ENCODE measurements at places on chromosomes 2 and 18.

DNA sequence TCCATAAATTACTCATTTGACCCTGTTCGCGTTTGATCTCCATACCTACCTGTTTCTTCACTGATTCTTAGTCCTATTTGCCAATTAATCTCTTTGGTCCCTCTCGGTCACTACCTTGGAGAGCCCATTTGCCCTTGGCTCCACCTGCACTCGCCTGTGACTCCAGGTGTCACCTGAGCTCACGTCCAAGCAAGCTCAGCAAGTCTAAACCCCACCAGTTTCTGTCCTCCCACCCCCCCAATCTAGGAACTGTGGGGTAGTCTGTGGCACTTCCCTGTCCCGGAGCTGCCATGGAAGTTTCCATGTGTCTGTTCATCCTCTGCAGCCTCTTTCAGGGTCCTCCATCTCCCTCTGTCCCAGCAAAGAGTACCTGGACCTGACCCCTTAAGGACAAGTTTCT lies 68.1 kb upstream of the BCL2L11 start:
- no peak for DNase-seq

- DNase-seq = peak; percentile 14
Observed at GRCh38 chr2:99615247-99615771, 125.5 kb upstream of the REV1 start.

- DNase-seq = no peak
Observed at GRCh38 chr2:118431165-118431517, 342.9 kb downstream of the INSIG2 start.

DNA sequence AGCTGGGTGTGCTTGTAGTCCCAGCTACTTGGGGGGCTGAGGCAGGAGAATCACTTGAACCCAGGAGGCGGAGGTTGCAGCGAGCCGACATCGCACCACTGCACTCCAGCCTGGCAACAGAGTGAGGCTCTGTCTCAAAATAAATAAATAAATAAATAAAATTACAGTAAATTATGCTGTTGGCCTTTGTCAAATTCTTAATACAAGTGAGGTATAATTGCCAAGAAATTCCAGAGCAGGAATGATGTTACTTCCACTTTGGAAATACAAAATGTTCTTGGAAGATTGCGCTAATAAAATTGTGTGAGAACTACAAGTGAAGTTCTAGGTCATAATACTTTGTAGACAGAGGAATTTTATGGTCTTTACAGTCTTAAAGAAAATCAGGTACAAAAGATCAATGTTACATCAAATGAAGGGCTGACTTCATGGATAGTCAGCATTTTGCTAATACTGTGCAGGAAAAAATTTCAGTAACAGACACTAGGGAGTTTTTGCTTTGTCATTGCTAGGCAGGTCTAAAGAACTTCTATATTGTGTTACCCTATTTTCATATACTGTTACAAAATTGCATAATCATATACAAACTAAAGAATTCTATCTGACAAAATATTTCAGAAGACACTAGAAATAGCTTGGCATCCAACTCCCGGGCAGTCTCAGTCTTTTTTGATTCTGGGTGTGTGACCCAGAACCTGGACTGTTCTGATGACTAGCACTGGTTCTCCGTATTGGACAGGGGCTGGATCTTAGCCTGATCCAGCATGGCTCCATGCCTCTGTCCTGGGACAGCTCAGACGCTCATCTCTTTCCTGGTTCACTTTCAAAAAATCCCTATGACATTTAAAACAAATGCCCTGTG lies 76.0 kb upstream of the STK17B start:
- no peak for DNase-seq

DNA sequence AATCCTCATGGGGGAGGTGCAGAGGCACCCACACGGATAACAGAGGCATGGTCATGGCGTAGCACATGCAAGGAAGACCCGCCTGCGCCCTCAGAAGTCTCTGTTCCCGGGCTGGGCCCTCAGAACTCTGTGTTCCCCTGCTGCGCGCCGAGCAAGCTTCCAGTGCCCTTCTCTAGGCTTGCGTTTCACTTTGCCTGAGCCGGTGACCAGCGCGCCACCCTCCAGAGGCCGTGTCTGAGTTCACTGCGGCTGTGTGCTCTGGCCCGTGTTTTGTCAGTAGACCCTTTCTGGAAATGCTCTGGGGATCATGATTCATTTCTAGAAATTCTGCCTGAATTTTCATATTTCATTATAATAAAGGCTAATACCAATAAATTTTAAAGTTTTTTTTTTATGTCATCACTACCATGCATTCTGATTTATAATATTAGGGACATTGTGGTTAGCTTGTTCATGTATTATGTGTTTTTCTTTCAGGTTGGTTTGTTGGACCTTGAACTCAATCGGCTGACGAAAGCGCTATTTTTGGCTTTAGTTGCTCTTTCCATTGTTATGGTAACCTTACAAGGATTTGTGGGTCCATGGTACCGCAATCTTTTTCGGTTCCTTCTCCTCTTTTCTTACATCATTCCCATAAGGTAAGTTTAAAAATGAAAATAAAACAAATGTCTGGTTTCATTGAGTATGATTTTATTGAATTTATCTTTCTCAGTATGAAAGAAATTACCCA lies 142.7 kb upstream of the NFATC1 start:
- no peak for DNase-seq

- no peak for DNase-seq
Observed at GRCh38 chr2:215186021-215186420, 47.6 kb upstream of the ABCA12 start.

DNA sequence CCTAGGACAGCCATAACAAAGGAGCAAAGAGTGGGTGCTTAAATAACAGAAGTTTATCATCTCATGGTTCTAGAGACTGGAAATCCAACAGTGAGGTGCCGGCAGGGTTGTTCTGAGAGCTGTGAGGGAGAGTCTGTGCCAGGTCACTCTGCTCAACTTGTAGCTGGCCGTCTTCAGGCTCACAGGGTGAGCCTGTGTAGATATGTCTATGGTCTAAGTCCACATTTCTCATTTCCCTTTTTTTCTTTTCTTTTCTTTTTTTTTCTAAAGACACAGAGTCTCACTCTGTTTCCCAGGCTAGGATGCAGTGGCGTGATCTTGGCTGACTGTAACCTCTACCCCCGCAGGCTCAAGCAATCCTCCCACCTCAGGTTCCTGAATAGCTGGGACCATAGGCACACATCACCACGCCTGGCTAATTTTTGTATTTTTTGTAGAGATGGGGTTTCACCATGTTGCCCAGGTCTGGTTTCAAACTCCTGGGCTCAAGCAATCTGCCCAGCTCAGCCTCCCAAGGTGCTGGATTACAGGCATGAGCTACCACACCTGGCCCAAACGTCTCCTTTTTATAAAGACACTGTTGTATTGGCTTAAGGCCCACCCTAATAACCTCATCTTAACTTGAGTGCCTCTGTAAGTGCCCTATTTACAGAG lies 142.2 kb downstream of the SP3 start:
- no peak for DNase-seq

DNA sequence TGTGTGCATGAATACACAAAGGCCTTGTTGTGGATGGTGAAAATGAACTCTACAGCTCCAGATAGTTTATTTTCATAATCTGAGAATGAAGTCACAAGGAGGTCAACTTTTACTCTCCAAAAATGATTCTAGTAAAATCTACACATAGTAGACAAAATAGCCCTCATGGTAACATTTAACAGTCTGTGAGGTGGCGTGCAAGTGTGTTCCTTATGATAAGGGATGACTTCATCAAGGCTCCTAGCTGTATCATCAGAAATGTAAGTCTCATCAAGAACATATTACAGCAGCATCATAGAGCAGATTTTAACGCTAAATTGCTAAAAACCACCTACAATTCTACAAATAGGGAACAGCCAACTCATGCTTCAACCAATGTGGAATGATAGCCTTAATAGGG lies 72.3 kb upstream of the RIOK3 start:
- DNase-seq = peak; percentile 71

DNA sequence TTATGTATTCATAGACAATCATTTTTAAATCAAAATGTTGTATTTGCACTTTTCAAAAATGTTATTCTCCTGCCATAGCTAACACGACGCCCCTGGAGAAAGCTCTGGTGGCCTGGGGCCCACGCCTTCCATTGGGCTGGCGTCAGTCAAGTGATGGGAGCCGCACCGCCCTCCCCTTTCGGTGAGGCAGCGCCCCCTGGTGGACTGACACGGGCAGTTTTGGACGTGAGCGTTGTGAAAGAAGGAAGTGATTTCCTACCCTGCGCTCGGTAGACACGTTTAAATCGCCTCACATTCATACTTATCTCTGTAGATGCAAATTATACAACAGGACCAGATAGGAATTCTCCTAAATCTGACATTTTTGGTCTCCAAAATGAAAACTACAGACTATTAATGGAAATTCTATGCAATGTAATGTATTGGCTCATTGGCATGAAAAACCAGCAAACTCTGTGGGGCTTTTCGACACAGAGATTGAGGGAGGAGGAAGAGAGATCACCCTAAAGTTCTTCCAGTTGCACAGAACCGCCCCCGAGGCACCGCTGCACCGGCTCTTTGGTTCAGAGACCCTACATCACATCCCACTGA lies 326.2 kb upstream of the SOX11 start:
- DNase-seq = peak; percentile 70
